ENCODE measurements at places on chromosomes 5 and 9. TPM values are rescaled to one million over a fixed set of nuclear protein-coding genes. Genes with fewer than 3 reads are reported as not detected.

GRCh38 chr5:178310130-178310865, 77.7 kb upstream of the PHYKPL start:
- H3K36me3 ChIP-seq, result no peaks in the 10 kb centered on the region
- no peak overlapping the region for H3K4me3 ChIP-seq
- no peaks in the 10 kb centered on the region for H3K27me3 ChIP-seq
- H3K4me1 ChIP-seq, result no peaks in the 10 kb centered on the region
- peak; percentile 78 for DNase-seq

- H3K4me3 ChIP-seq, result no peak overlapping the region
- peaks cover 12% of the 10 kb centered on the region for H3K4me1 ChIP-seq
- no peaks in the 10 kb centered on the region for H3K27me3 ChIP-seq
- peak overlapping the region; percentile 40 for H3K27ac ChIP-seq
- DNase-seq, result no peak
- no peaks in the 10 kb centered on the region for H3K36me3 ChIP-seq
Observed at GRCh38 chr9:134338394-134339182, 12.3 kb downstream of the RXRA start.

GRCh38 chr5:2220741-2221140, 338.0 kb upstream of the IRX4 start:
- no peaks in the 10 kb centered on the region for H3K36me3 ChIP-seq
- H3K27ac ChIP-seq, result no peak overlapping the region
- no peak overlapping the region for H3K4me3 ChIP-seq

GRCh38 chr5:35203403-35203802, 26.9 kb downstream of the PRLR start:
- no peaks in the 10 kb centered on the region for H3K36me3 ChIP-seq
- H3K4me1 ChIP-seq, result peaks cover 6% of the 10 kb centered on the region
- H3K4me3 ChIP-seq, result no peak overlapping the region
- no peak for DNase-seq
- H3K27me3 ChIP-seq, result peaks cover 41% of the 10 kb centered on the region

DNA sequence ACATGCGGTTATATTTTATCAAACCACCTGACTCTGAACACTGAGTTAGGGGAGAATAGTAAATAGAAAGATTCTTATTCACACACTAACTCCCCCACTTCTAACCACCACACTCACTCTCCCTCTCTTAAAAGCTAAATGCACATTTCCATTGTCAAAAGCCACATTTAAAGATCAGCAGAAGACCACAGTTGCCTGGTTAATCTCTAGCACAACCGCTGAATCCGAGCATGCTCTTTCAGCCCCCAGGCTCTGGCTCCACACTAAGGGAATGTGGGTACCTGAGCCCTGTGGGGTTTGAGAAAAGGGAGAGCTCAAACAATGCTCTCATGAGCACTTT, 35.7 kb downstream of the PFDN1 start:
- no peak overlapping the region for H3K27ac ChIP-seq
- DNase-seq, result no peak
- H3K4me3 ChIP-seq, result no peak overlapping the region
- no peaks in the 10 kb centered on the region for H3K36me3 ChIP-seq
- peaks cover 4% of the 10 kb centered on the region for H3K4me1 ChIP-seq

The PDGFRB gene
- total RNA-seq, result 567 TPM
